ENCODE measurements at places on chromosomes 13 and 19.

DNA sequence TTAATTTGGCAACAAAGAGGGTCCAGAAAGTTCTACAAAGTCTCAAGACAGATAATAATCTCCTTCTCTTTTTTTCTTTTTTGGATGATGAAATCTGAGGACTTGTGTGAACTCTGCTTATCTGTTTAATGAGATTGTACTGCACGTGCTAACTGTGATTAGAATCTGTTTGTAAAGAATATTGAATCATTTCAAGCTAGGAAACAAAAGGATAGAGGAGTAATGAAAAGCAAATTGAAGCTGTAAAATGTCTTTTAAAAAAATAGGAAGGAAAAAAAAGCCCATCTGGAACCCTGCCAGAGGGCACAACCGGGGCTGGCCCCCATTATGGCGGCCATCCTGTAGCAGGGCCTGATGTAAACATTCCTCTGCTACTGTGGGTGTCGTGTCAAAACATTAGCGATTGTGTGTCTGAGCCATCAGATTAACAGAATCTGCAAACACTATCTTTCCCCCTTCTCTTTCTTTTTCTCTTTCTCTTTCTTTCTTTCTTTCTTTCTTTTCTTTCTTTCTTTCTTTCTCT is 83.0 kb downstream of the FLT1 start:
- no peak for DNase-seq

GRCh38 chr19:51103926-51104341 is 4.3 kb downstream of the CTU1 start:
- DNase-seq: no peak

GRCh38 chr13:52808842-52809219 is 39.6 kb downstream of the PCDH8 start:
- DNase-seq: no peak

DNA sequence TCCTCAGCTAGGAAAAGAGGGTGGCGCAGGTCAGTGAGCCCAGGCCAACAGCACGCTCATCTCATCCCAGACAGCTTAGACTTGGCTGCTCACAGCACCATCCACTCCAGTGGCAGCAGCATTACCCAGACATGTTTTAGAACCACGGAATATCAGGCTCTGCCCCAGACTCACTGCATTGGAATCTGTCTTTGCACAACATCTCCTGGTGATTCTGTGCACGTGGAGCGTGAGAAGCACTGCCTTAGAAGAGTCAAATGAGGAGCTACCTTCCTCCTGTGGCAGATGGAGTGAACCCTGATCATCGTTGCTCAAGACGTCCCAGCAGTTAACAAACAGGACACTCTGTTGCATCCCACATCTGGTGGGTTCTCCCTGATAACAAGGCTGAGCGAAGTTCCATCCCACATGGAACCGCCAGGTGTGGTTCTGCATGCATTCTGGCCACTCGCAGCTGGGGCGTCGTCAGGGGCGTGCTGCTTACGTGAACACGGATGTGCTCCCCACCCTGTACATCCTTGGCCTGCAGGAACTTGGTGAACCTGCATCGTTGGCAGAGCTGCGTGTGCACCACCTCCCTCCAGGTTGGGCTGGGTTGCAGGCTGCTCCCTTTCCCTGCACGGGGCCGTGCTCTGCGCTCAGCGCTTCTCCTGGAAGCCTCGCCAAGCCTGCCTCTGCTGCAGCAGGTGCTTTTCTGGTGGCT is 25.2 kb upstream of the ATP11A start:
- DNase-seq: no peak

GRCh38 chr19:43592800-43593350 is 3.1 kb downstream of the IRGQ start:
- DNase-seq: no peak

GRCh38 chr19:51091895-51092873 is 9.5 kb upstream of the KLK14 start:
- DNase-seq: no peak

GRCh38 chr13:97574926-97575325 is 141.0 kb downstream of the RAP2A start:
- DNase-seq: no peak

DNA sequence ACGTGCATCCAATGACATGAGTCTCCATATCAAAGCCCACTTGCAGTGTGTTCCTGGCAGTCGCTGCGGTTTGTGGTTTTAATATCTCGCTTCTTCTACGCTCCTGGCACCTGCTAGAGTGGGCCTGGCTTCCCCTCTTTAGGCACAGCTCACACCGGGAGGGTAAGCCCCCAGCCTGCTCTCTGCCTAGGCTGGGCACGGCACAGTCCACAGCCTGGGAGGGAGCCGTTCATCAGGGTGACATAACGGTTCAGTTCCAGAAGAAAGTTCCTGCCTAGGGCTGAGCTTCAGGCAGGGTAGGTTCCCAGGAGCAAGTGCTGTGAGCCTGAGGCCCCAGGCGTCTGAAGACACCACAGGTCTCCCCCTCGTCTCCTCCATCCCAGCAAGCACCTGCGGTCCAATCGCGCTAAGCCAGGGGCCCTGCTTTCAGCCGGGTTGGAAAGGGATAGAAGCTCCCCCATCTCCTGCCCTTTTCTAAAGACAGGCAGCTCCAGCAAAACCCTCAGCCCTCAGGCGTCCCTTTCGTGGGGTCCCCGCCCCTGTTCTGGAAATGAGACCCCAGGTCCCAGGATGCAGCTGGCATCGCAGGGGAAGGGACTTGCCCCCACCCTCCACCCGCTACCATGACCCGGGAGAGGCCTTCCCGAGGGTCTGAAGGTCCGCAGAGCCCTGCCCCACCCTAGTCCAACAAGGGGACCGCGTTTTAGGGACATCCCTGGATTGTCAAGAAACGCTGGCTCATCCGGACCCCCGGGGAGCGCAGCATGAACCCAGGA is 121.6 kb upstream of the ZNF507 start:
- DNase-seq: no peak

- DNase-seq: no peak
Observed at GRCh38 chr13:44764302-44764692, 188.2 kb upstream of the TSC22D1 start.

DNA sequence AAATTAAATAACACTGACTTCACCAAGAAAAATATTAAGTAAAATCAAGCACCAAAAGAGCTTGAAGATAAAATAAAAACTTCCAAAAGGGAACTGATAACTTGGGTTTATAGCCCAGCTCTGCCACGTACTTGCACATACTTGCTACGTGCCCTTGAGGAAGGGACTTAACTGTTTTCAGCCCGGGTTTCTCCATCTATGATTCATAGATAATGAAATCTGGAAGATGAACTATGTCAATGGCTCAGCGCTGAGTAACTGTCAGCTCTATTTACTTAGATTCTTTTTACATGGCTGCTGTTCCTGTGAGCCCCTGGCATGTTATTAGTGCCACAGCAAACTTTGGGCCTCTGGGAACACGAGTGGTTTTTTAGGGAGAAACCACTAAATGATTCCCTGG is 9.6 kb upstream of the ZC3H13 start:
- no peak for DNase-seq

GRCh38 chr13:87093399-87093798 is 577.8 kb upstream of the SLITRK5 start:
- no peak for DNase-seq

GRCh38 chr19:42683917-42684513 is 56.3 kb downstream of the PSG3 start:
- DNase-seq: no peak

DNA sequence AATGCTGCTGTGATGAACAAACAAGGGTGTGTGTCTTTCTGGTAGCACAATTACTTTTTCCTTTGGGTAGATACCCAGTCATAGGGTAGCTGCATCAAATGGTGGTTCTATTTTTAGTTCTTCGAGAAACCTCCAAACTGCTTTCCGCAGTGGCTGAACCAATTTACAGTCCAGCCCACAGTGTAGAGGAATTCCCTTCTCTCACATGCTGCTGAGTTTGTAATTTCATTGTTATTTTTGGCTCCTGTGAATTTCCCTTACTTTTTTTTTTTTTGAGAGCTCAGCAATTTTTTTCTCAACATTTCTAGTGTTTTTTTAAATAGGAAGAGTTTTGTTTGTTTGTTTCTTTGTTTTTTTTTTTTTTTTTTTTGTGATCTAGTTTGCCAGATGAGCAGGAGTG is 37.5 kb upstream of the ADGRE1 start:
- DNase-seq: no peak

DNA sequence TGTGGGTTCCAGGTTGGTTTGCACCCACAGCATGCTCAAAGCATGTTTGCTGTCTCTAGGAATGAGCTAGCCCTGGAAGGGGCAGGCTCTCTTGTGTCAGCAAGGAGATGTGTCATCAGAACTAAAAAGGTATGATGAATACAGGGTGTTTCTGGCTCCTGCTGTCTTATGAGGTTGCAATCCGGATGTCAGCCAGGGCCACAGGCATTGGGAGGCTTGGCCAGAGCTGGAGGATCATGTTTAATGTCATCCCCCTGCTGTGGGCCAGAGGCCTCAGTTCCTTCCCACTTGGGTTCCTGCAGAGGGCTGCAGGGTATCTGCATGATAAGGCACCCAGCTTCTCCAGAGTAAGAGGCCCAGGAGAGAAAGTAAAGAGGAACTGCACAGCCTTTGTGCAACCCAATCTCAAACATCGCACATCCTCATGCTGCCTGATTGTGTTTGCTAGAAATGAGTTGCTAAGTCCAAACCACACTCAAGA is 193.6 kb downstream of the COL4A1 start:
- DNase-seq: no peak

DNA sequence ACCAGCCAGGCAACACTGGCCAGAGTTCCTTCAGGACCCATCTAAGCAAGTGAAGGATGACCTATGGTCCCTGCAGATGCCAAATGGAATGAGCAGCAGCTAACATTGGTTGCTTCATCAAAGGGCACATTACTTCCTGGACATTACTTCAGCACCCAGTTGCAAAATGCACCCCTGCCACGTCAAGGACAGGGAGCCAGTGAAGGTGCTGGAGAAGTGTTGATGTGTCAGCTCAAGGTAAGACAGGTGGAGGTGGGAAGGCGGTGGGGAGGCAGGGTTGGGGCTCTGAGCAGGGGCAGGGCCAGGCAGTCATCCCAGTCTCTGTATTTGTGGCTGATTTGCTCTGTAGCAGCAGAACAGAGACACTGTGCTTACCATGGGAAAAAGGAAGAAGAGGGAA is 14.6 kb downstream of the CSNK1A1L start:
- no peak for DNase-seq

DNA sequence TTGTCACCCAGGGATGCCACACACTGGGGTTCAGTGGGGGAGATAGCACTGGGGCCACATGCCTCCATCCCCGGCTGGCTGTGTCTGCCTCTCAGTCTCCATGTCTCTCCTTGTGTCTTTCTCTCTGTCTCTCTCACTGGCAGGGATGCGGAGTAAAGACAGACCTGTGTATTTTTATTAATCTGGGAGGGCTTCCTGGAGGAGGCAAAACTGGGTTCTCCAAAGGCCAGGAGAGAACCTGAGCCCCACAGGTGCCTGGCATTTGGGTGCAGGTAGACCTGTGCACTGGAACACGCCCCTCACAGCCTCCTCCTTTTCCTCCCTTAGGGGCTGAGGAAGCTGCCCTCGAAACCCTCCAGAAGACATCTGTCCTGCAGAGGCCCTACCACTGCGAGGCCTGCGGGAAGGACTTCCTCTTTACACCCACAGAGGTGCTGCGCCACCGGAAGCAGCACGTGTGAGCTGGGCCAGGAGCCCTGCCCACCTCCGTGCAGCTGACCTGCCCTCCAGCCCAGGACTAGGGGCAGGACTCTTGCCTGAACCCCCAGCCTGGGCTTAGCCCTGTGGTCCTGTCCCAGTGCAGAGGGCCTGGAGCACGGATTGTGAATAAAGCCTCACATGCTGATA is 32.7 kb downstream of the DHX34 start:
- peak; percentile 60 for DNase-seq

DNA sequence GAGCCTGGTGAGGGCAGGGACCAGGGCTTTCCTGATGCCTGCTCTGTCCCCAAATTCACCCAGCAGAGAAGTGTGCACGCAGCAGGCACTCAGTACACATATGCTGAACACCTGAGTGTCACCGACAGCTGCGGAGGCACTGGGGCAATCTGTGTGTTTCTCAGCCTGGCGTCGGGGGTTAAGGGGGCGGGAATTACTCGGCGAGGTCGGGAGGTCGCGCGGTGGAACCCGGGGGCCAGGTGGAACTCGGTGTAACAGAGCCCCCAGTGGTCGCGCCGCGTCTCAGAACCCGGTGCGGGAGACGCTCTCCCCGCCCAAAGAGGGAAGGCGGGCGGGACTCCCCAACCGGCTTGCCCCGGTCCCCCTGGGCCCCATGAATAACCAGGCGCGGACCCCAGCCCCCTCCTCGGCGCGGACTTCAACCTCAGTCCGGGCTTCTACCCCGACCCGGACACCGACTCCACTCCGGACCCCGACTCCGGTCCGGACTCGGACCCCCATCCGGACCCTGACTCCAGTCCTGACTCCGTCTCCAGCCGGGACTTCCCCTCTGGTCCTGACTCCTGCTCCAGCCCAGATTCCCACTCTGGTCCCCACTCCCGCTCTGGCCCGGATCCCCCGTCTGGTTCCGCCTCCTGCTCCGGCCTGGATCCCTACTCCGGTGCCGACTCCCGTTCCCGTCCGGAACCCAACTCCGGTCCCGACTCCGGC is at the start of gene SELENOV:
Gene SELENOV, plus strand, starts transcription at position 300 of the 711 bp plus-strand sequence. Its CDS starts 74 bp downstream, at position 374.
- DNase-seq: peak; percentile 23

DNA sequence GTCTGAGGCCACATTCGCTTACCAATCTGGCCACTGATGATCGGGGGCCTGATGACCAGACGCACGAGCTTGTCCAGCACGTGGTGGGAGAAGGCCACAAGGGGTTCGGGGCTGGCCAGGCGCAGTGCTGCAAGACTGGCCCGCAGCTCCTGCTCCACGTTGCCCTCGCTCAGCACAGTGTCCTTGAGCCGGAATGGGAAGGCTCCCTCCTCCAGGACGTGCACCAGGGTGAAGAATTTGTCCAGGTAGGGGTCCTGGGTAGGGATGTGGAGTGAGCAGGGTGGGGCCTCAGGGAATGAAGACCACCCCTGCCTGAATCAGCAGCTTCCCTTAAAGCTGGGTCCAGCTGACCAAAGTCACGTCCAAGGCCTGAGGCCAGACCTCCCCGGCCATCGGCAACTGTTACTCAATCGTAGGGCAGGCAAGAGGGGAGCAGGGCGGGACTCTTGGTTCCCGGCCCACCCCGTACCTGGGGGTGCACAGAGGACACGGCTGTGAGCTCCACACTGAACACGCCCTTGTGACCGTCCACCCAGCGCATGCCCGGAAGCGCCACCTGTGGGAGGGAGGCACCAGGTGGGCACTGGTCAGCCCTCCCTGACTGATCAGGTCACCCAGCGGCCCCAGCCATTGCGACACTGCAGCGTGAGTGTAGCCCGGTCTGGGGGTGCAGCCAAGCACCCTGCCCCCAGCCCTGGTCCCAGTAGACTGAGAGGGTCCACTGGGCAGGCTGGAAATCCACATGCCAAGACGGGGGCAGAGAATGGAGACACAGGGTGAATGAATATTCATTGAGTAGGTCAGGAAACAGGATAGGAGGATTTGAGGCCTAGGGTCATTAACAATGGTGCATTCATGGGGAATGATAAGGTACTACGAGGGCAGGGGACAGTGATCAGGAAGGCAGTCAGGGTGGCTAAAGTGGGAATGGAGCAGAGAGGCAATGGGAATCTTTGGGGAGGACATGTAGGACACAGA is 2.8 kb upstream of the ANGPTL8 start:
- no peak for DNase-seq

DNA sequence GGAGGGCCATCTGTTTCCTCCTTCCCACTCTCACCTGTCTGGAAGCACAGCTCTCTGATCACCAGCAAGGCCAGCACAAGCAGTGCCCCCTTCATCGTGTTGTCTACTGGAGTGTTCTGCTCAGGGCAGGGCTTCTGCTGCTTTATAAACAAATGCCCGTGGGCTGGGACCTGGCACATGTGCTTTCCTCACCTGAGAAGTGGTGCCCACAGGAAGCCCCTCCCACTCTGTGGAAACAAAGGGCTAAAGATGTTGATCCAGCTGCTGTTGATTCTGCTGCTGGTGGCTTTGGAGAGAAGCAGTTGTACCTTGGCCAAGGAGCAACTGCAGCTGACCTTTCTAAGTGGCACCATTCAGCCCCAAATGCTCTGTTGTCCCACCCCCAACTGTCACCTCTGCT is 26.4 kb upstream of the ZNF181 start:
- no peak for DNase-seq

All from CD4-positive, alpha-beta T cell treated with Interleukin-1 beta for 1 hour (primary cell).